A549 treated with AZD2906 at 1 μM for 4 hours (cell line): ENCODE measurements at places on chromosomes 13 and 19. TPM values are rescaled to one million over a fixed set of nuclear protein-coding genes. Genes with fewer than 3 reads are reported as not detected.

The TTC9B gene
- total RNA-seq = 0.20 to 0.61 TPM (median 0.49 TPM) in 5 replicates

The CELF5 gene
- total RNA-seq = 0.29 to 0.66 TPM (median 0.46 TPM) in 5 replicates

The GRK1 gene
- 0.02 to 0.19 TPM (median 0.05 TPM) in 3 of 5 replicates, not detected in the others for total RNA-seq

The HIPK4 gene
- total RNA-seq = 0.28 to 0.43 TPM (median 0.33 TPM) in 5 replicates

The CCDC8 gene
- total RNA-seq = not detected in 5 replicates

The ZNF793 gene
- total RNA-seq = 0.01 to 0.08 TPM (median 0.03 TPM) in 5 replicates

The OR7C1 gene
- total RNA-seq = not detected in 5 replicates

The KLK12 gene
- not detected in 5 replicates for total RNA-seq
